ENCODE measurements at places on chromosomes 4 and X. TPM values are rescaled to one million over a fixed set of nuclear protein-coding genes. Genes with fewer than 3 reads are reported as not detected.

- H3K27me3 ChIP-seq = no peaks in the 10 kb centered on the region
- no peaks in the 10 kb centered on the region for H3K36me3 ChIP-seq
- DNase-seq = no peak
- H3K4me3 ChIP-seq = no peak overlapping the region
- no peaks in the 10 kb centered on the region for H3K4me1 ChIP-seq
Measured at GRCh38 chr4:100391086-100391485, 126.7 kb downstream of the EMCN start.

- no peak overlapping the region for H3K27ac ChIP-seq
- peak overlapping the region; percentile 43 for H3K4me3 ChIP-seq
- H3K27me3 ChIP-seq = no peaks in the 10 kb centered on the region
- no peaks in the 10 kb centered on the region for H3K4me1 ChIP-seq
- DNase-seq = peak; percentile 21
- H3K36me3 ChIP-seq = no peaks in the 10 kb centered on the region
Measured at GRCh38 chr4:110516106-110516922, 40.4 kb downstream of the ENPEP start.

DNA sequence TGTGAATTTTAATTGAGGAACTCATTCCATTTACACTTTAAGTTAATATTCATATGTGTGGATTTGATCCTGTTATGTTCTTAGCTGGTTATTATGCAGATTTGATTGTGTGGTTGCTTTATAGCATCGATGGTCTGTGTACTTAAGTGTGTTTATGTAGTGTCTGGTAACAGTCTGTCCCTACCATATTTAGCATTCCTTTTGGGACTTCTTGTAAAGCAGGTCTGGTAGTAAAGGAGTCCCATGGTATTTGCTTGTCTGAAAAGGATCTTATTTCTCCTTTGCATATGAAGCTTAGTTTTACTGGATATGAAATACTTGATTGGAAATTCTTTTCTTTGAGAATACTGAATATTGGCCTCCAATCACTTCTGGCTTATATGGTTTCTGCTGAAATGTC is 76.6 kb downstream of the KLF8 start:
- H3K4me1 ChIP-seq = no peaks in the 10 kb centered on the region
- H3K27me3 ChIP-seq = no peaks in the 10 kb centered on the region
- DNase-seq = no peak

DNA sequence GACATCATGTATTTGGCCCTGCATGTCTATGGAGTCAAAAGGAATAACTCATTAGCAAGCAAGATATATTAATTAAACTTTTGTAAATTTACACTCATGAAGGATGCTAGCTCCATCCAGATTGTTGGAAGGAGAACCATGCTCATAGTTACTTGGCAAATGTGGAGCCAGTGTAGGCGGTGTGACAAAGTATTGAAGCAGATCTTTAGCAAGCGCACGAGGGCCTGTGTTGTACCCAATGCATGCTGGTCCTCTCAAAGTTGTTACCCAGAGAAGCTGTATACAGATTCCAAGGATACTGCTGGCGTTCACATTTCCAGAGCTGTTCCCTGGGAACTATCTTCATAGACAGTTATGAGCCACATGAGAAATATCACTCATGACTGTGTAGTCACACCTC is 196.4 kb upstream of the MBNL3 start:
- H3K4me3 ChIP-seq = no peak overlapping the region
- no peaks in the 10 kb centered on the region for H3K36me3 ChIP-seq
- H3K27ac ChIP-seq = no peak overlapping the region
- H3K4me1 ChIP-seq = no peaks in the 10 kb centered on the region

DNA sequence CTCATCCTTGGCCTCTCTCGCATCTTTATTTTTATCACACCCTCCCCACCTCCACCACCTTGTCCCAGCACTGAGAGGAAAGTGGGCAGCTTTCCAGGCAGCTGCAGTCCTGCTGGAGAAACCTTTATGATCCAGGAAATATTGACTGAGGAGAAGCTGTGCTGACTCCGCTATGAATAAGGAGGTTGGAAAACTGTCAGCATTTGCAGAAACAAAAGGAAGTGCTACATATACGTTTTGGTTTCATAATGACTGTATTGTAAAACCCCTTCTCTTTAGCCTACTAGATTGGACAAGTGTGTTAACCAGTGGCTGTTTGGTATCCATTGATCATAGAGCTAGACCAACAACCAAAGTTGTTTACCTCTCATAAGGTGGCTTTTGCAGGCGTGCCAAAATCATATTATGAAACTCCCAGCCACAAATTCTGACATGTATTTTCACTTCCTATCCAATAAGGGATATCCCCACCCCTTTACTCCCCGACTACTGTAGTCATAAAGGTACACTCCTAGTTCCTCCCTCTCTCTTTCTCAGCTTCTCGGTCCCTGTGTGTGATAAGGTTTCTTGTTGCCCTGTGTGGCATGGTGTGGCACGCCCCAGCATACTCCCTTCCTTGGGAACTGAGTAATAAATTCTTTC is 88.4 kb downstream of the GPR143 start:
- H3K4me1 ChIP-seq = no peaks in the 10 kb centered on the region
- no peak for DNase-seq
- no peaks in the 10 kb centered on the region for H3K36me3 ChIP-seq

- no peak overlapping the region for H3K4me3 ChIP-seq
- H3K36me3 ChIP-seq = peaks cover 23% of the 10 kb centered on the region
- no peaks in the 10 kb centered on the region for H3K27me3 ChIP-seq
- DNase-seq = no peak
- peak overlapping the region; percentile 69 for H3K27ac ChIP-seq
Measured at GRCh38 chrX:13764765-13765164, 30.2 kb downstream of the OFD1 start.

GRCh38 chr4:153166716-153167501 is 37.3 kb upstream of the TRIM2 start:
- no peaks in the 10 kb centered on the region for H3K27me3 ChIP-seq
- no peak overlapping the region for H3K4me3 ChIP-seq
- no peak for DNase-seq

DNA sequence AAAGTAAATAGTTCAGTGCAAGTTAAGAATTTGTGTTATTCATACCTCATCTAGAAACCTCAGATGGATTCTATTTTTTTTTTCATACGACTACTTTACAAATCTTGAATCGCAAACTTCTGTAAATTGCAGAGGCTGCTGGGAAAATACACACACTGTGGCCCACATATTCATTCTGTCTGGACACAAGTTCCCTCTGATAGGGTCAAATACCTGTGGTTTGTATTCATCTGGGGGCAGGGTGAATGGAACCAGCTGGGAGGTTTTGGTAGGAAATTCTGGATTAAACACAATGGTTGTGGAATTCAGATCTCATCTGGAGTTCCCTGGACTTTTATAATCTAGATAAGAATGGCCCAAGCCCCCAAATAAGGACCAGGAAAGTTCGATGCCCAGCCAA is 56.2 kb downstream of the SPATA18 start:
- H3K36me3 ChIP-seq = no peaks in the 10 kb centered on the region
- H3K27me3 ChIP-seq = no peaks in the 10 kb centered on the region
- H3K27ac ChIP-seq = no peak overlapping the region
- H3K4me1 ChIP-seq = no peaks in the 10 kb centered on the region

- no peak overlapping the region for H3K27ac ChIP-seq
- H3K36me3 ChIP-seq = no peaks in the 10 kb centered on the region
- H3K4me3 ChIP-seq = no peak overlapping the region
- DNase-seq = no peak
Measured at GRCh38 chr4:89312066-89312465, 4.5 kb upstream of the GPRIN3 start.

DNA sequence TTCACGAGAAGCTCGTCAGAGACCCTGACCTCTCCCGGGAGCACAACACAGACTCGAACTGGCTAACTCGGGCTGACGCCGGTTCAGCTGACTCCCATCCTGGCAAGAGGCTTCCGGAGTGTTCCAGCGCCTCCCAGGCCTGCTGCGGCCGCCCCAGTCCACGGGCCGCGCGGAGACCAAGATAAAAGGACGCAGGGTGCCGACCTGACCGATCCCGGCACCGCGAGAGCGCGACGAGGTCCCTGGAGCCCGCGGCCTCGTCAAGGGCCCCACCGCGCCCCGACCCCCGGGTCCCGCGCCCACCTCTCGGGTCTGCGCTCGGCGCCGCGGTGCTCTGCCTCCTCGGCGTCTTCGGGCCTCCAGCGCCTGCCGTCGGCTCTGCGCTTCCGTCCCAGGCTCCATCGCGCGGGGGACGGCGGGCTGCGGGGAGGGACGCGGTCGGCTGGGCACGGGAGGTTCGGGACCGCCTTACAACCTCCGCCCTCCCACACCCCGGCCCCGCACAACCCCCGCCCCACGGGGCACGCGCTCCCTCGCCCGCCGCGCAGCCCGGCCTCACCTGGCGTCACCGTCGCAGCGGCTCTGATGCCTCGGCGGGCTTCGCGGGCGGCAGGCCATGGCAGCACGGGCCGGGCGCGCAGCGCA is 426 bp downstream of the SLBP start:
- H3K4me3 ChIP-seq = peak overlapping the region; percentile 67
- no peaks in the 10 kb centered on the region for H3K27me3 ChIP-seq
- peaks cover 19% of the 10 kb centered on the region for H3K4me1 ChIP-seq

Gene RHOH
- total RNA-seq = 0.98 TPM
